ENCODE measurements at places on chromosomes 3 and 15.
A peak's percentile ranks its signal among the peaks of the same experiment; 100 is the strongest.

GRCh38 chr3:9401986-9402385 is 4.6 kb downstream of the SETD5 start:
- no peak for DNase-seq

- DNase-seq = no peak
Observed at GRCh38 chr3:52318186-52318816, 2.2 kb downstream of the DNAH1 start.

GRCh38 chr3:20700714-20701113 is 514.7 kb upstream of the SGO1 start:
- no peak for DNase-seq

GRCh38 chr15:59539799-59540198 is 71.8 kb upstream of the GCNT3 start:
- peak; percentile 17 for DNase-seq

DNA sequence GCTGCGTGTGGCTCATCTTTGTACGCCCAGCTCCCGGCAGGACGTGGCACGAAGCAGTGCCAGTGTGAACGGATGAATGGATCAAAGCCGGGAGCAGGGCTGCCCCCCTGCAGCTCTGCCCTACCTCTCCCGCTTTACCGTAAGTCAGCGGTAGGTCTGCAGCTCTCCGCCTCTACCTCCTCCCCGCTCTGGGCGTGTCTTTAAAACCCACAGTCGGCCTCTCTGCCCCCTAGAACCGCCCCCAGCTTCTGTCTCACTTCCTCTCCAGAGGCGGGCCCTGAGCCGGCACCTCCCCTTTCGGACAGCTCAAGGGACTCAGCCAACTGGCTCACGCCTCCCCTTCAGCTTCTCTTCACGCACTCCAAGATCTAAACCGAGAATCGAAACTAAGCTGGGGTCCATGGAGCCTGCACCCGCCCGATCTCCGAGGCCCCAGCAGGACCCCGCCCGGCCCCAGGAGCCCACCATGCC is at the start of gene PML:
TSS of gene PML (plus strand) at position 304 of the 471 bp plus-strand sequence. CDS start at position 401, 97 bp downstream.
- peak; percentile 97 for DNase-seq

DNA sequence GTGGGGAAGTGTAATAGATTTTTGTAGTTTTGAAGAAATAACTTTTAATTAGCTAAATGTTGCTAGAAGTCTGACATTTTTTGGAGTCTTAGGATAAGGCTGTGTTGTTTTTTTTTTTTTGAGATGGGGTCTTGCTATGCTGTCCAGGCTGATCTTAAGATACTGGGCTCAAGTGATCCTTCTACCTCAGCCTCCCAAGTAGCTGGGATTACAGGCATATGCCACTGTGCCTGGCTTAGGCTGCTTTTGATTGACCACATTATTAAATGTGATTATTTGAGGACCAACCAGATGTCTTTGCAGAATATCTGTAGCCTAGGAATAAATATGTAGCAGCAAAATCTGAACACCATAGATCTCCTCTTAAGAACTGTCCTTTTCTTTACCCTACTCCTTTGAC is 29.7 kb downstream of the HACD3 start:
- no peak for DNase-seq

- DNase-seq = no peak
Observed at GRCh38 chr3:116005404-116005803, 382.1 kb downstream of the GAP43 start.

DNA sequence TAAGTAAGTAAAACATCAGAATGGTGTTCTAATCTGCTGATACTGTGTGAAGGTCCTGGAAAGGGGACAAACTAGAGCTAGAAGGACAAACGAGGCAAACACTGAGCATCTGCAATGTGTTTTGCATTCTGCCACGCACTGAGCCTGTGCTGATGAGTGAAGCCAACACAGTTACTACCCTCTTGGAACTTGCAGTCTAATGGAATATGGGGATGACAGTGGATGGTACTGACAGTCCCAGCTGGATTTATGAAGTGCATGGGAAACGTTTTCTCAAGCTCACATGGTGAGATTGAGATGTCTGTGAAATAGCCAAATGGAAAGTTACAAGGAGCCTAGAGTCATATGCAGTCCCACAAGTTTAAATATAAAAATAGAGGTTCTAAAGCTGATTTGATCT is 86.6 kb downstream of the FOXB1 start:
- DNase-seq = no peak

GRCh38 chr3:102176333-102177050 is 258.3 kb upstream of the ZPLD1 start:
- DNase-seq = peak; percentile 76

DNA sequence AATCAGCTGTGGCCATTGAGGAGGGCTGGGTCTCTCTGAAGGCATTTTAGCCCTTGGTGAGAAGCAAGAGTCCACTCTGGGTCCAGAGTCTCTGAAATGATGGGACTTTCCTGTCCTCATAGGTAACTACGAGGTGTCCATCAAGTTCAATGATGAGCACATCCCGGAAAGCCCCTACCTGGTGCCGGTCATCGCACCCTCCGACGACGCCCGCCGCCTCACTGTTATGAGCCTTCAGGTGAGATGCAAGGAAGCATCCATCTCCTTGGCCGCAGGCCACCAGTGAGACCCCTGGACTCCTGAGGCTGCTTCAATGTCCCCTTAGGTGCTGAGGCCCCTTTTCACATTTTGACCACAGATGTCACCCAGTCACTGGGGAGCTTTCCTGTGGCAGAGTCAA is 54.9 kb downstream of the DNASE1L3 start:
- DNase-seq = no peak

GRCh38 chr15:48566668-48567067 is 78.8 kb downstream of the FBN1 start:
- DNase-seq = no peak

DNA sequence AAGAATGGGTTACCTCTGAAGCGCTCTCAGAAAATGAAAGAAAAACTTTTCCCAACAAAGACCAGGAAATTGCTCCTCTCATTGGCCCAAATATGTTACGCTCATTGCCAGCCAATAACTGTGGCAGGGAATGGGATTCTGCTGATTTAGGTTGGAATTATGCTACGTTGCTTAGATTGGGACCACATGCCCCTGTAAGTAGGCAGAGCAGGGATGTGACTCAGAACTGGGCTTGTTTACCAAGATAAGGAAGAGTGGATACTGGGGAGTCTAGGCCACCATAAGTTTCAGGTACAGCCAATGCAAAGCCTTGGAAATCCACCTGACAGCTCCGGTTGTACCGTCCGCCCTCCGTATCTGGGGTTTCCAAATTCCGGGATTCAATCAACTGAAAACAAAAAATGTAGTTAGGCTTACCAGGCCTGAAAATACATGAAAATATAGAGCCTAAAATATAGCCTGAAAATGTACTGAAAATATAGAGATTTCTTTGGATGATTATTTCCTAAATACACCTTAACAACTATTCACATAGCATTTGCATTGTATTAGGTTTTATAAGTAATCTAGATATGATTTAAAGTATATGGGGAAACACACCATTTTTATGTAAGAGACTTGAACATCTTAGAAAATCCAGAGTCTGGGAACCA is 1.5 kb upstream of the TCF12 start:
- DNase-seq = no peak

DNA sequence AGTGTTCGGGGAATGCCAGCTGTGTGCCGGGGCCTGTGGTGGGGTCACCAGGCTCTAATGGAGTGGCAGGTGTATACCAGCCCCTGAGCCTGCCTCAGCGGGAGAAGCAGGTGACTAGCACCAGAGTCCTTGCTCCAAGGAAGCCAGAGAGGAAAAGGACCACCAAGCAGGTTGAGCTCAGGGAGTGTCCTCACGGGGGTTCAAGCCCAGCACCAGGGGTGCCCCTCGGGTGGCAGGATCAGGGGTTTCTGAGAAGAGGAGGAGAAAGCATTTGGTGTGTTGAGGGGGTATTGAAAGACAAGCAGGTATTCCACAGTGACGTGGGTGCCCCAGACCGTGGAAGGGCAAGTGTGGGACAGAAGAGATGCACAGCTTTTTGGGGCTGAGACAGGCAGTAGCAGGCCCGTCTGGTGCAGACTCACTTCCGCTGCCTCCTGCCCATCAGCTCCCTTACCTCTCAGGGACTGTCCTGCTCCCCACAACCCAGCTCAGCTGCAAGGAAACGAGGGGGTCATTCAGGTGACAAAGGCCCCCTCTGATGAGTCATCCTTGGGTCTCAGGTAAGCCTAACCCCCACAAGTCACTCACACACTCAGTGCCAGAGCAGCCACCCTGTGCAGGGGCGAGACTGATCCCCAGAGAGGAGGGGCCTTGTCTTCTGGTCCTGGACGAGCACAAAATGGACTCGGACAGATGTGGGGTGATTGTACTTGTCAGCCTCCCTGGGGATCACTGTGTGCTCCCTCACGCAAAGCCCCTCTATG is 21.4 kb upstream of the POC1A start:
- no peak for DNase-seq

DNA sequence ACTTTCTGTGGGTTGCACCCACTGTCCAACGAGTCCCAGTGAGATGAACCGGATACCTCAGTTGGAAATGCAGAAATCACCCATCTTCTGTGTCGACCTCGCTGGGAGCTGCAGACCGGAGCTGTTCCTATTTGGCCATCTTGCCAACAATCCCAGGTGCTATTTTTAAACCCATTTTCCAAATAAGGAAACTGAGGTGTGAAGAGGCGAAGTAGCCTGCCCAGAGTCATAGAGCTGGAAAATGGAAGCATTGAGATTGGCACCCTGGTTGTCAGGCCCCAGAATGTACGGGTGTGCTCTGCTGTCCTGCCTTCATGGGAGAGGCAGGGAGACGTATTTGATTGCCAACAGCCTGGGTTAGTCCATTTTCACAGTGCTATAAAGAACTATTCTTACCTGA is 39.6 kb downstream of the TMEM266 start:
- no peak for DNase-seq
